Activated CD8-positive, alpha-beta T cell treated with anti-CD3 and anti-CD28 coated beads, Interleukin-2, amount 10 ng/mL, durations not matched to agents 7 days and 5 days (primary cell): ENCODE measurements at places on chromosomes 16 and 17.

DNA sequence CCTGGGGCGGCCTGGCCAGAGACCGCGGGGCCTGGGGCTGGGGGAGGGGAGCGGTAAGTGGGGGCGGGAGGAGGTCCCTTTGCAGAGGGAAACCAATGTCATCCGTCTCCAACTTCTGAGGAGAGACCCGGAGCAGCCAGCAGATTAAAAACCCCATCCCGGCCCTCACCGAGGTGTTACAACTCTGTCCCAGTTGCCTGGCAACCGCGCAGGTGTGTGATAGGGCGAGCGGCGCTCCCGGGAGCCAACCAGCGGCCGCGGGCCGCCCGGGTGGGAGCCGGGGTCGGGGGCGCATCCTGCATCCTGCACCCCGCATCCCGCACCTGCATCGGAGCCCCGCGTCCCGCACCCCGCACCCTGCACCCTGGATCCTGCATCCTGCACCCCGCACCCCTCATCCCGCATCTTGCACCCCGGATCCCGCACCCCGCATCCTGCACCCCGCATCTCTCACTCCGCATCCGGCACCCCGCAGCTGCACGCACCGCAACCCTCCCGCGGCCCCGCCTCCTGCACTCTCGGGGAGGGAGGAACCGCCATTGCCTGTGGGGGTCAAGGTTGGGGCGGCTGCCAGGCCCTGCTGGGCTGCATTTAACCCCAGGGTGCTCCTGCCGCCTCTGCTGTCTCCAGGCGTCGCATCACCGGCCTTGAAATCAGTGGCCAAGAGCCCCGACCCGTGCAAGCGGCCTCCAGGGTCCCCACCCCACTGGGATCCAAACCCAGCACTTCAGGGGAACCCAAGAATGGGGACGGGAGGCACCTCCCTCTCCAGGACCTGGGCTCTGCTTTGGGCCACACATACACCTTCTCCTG, 47.3 kb downstream of the RTN4RL1 start:
- DNase-seq: peak; percentile 28

DNA sequence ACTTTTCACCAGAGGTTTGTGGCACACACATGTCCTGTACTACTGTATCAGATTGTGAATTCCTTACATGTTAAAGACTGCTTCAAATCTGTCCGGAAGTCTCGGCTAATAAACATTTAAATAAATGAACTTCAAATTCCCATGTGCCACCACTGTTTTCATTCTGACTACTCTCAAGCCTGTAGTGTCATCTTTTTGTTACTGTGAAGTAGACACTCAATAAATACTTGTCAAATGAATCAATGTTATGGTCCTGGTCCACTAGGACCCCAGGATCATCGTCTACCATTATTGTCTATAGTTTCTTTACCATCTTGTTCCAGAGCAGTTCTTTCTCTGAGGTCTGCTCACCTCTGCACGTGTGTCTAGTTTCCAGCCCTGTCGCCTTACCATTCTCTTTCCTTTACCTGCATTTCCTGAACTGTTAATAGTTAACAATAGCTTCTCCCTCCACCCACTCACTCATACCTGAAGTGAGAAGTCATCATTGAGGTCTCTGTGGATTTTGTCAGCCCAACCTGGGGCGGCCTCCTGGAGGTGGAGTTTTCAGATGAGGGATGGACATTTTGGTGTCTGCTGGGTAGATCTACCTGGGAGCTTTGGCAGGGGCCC, 333.0 kb downstream of the SEC14L1 start:
- DNase-seq: no peak

GRCh38 chr16:81158964-81159363, 62.8 kb upstream of the GCSH start:
- no peak for DNase-seq

GRCh38 chr16:8925455-8925854, 38.3 kb downstream of the USP7 start:
- DNase-seq: no peak

GRCh38 chr16:66924527-66925321, 611 bp downstream of the RRAD start:
- DNase-seq: peak; percentile 52

DNA sequence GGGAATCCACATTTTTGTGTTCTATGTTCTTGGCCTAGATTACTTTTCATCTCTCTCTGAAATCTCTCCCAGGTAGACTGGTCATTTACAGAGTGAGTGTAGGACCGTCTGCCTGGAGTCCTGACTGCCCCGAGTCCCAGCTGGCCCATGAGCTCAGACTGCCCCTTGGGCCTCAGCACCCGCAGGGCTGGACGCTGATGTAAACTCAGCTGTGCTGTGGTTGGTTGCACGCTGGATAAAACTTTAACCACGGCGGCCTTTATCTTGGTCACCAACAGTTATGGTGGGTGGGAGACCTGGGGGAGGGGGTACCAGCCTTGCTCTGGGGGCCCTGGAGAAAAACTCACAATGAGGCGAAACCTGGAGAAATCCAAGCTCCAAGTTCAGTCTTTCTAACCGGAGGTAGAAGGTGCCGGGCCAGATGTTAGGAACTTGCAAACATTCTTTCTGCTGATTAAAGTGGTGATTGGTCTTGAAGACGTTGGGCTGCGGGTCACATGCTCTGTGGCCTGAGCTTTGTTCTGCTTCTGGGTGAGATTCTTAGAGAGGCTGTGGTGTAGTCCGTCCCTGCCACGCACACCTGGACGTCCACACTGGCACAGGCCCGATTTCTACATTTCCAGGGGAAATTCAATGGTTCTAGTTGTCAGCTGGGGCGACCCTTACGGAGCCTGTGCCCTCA, 6.9 kb downstream of the METRNL start:
- no peak for DNase-seq

DNA sequence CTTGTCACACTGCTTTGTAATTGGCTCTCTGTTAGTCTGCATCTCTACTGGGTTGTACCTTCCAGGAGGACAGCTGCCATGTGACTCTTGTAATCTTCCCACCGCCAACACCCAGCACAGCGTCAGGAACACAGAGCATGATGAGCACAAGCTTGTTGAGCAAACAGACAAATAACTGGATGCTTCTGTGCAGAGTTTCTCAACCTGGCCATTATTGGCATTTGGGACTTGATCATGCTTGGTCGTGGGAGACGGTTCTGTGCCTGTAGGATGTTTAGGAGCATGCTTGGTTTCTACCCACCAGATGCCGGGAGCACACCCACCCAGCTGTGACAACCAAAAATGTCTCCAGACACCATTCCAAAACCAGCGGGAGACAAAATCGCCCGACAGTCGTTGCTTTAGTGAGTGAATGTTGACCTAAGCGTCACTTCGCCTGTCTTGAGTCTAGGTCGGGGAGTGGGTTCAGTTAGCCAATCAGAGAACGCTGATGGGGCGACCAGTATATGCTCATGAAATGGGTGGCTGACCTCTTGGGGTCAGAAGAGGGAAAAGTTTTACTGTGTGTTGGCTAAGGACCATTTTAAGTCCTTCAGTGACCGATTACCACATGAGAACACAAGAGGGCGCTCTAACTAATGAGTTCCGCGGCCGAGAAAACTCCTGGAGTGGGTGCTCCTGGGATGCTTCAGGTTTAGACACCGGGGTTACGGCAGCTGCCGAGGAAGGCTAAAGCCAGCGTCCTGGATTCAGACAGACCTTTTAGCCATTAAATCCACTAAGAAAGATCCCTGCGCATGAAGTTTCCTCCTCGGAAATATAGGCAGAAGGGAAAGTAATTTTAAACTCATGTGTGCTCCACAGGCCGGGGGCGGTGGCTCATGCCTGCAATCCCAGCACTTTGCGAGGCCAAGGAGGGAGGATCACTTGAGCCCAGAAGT, 57.8 kb upstream of the TEX2 start:
- peak; percentile 70 for DNase-seq

- DNase-seq: no peak
These were observed 25.4 kb upstream of the ITGB4 start for GRCh38 chr17:75695830-75696271.

- DNase-seq: no peak
These were observed 262.4 kb upstream of the CDH8 start for GRCh38 chr16:62298600-62298999.

DNA sequence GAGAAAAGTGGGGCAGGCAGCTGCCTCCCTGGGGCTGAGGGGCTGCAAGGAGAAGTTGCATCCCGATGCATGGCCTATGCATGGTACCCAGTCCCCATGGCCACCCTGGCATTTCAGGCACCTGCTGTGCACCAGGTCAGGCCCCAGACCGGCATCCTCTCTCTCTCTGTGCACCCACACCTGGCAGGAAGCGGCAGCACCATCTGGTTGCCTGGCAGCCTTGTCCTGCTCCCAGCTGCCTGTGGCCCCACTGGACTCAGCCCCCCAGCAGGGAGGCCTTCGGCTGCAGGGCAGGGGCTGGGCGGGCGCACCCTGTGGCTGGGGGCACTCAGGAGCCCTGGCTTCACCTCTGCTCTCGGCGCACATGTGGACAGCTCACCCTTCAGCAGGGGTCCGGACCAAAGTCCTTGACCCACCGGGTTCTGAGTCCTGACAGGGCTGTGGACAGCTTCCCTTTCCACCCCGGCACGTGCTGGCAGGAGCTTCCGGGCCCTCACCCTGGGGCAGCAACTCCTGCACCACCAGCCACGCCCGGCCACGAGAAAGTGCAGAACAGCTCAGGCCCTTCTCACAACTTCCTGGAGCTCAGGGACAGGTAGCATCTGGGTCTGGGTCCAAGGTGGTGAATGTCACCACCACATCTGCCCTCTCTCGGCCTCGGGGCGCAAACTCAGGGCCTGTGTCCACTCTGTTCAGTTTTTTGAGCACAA, 36.7 kb downstream of the CTU2 start:
- DNase-seq: no peak

- no peak for DNase-seq
These were observed 584 bp upstream of the TNRC6A start for GRCh38 chr16:24728891-24729242.

DNA sequence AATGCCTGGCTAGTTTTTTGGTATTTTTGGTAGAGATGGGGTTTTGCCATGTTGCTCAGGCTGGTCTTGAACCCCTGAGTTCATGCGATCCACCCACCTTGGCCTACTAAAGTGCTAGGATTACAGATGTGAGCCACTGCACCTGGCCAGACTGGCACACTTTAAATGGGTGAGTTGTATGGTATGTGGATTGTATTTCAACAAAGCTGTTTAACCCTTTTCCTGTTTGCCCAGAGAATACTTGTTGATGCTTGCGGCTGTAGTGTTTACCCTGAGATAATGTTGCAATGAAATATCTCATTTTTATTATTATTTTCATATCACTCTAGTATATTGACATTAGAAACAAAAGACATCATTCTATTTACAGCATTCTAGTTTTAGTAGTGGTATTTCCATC, 17.1 kb upstream of the TMEM94 start:
- DNase-seq: no peak

GRCh38 chr17:3846437-3847164, 555 bp upstream of the NCBP3 start:
- DNase-seq: no peak

DNA sequence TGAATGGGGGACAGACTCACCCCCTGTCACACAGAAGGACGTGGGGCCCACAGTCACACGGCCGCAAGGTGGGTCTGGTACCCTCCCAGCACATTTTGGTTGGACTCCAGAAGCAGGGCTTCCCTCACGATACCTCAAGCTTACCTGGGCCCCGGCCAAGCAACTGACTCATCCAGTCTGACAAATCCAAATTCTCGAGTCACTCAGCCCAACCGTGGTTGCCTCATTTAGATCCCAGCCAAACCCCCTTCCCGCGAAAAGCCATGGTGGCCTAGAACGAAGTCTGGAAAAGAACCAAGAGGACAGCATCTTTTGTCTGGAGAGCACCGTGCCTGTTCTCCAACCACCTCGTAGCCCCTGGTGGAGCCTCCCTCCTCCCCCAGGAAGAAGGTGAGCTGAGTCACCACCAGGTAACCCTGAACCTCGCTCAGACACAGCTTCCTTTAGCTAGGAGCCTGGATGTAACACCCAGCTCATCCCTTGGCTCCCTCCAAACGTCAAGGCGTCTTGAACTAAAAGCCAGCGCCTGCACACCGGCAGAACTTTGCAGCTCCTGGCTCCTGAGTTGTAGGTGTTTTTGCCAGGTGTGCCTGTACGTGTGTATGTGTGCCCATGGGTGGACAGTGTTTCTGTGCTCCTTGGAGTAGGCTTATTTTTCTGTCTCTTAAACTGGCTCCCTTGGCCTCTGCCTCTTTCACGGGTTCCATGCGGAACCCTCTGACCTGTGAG, 78.9 kb downstream of the CMIP start:
- no peak for DNase-seq

GRCh38 chr16:85975451-85975981, 76.6 kb downstream of the IRF8 start:
- no peak for DNase-seq

DNA sequence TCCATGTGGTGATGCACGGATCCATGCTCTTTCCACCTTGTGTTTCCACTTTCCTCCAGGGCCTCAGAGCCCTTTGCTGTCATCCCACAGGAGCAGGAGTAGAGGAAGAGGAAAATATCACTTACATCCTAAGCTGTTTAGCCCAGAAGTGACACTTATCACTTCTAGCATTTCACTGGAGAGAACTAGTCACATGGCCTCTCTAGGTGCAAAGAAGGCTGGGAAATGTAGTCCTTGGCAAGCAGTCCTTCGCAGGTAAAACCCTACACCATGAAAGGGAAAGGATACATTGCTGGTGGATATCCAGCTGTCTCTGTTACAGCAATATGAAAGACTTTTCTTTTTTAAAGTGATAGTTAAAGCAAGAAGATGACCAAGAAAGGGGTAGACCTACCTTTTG, 185.9 kb downstream of the RGS9 start:
- no peak for DNase-seq
